ENCODE measurements at places on chromosomes 1 and 21.

- no peak for DNase-seq
Measured at GRCh38 chr1:212979340-212980122, 29.2 kb downstream of the VASH2 start.

DNA sequence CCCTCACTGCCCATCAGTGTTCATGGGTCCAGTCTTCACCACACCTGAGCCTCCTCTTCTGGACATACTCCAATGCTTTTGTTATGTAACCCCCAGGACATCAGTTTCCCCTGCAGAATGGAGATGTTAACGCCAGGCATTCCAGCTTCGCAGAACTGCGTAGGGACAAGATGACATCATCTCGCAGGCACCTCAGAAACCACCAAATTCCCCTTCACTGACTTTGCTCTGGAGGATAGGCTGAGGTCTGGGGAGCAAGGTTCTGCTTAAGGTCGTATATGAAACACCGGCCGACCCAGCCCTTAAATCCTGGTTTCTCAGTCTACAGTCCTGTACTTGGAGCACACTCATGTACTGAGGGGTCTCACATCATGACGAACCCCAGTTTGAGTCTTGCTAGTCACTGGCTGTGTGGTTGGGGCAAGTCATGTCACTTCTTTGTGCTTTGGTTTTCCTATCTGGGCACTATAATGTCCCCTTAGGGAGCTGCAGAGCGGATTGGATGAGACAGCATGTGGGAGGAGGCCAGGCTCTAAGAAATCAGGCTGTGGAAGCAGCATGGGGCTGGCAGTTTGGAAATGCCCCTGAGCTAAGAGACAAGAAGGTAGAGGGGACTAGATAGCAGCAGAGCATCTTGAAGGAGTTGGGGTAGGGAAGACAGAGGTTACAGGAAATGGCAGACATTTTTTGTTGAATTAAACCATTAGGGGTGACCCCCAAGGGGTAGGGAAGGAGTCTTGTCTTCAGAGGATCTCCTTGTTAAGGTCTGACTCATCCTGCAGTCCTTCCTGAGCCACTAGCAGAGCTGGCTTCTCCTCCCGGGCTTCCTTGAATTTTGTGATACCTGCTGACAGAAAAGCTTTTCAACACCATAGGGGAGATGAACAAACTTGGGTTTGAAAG is 138.3 kb downstream of the FOXD2 start:
- DNase-seq: no peak

DNA sequence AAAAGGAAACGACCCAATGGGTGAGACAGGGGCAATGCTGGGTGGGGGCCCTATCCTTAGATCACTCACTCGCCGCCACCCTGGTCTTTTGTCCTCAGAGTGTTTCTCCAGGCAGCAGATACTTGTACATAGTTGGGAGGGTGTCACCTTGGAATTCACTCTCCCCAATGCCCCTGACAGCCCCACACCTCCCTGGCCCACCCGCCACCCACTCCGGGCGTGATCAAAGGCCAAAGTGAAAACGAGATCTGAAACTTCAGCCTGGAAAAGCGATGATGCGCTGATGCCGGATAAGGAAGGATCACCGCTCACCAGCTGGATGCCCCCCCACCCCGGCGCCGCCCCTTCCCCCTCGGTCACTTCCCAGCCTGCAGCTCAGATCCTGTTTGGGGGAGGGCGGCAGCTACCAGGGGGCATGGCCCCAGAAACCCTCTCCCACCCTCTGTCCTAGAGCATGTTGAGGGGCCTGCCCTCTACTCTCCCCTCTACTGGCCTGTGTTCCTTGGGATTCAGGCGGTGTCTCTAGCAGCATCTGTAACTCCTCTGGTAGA is 33.6 kb upstream of the CASZ1 start:
- no peak for DNase-seq

DNA sequence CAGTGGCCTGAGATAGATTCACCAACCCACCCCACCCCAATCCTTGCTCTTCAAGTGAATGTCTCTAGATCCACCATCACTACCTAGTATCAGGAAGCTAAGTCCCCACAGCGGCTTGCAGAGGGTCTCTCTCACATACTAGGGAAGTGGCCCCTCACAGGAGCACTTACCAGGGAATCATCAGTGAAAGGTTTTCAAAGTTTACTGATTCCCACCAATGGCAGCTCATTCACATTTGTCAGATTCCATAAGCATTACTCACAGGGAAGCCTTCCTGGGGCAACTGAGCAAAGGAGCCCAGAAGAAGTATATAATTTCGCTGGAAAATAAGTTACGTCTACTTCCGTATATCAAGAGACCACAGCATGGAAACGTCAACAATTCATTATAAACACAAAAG is 120.8 kb downstream of the GREM2 start:
- no peak for DNase-seq

DNA sequence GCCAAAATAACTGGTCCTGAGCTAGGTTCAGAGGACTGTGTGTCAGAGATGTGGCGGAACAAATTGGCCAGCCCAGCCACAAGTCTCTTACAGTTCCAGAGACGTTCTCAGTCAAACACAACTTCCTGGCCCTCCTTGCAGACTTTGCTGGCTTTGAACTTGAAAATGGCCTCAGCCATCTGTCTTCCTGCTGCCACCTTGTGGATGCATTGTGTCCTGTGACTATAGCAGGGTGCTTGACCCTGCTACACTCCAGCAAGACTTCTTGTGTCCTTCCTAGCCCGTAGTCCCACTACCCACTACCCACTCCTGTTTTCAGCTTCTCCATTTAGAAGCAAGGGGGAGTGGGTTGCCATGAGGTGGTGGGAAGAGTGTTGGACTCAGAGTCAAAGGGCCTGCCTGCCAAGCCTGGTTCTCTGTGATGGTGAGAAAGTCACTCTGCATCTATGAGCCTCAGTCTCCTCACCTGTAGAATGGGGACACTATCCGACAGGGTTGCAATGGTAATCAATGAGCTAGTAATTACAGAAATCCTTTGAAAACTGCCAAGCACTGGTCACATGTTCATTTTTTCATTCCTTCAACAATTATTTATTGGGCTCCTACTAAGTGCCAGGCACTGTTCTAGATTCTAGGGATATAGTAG is 109.9 kb downstream of the IGSF21 start:
- DNase-seq: no peak

- DNase-seq: no peak
Measured at GRCh38 chr1:225258811-225259210, 169.0 kb downstream of the LBR start.

- DNase-seq: no peak
Measured at GRCh38 chr1:195768936-195769335, 839.3 kb downstream of the KCNT2 start.

DNA sequence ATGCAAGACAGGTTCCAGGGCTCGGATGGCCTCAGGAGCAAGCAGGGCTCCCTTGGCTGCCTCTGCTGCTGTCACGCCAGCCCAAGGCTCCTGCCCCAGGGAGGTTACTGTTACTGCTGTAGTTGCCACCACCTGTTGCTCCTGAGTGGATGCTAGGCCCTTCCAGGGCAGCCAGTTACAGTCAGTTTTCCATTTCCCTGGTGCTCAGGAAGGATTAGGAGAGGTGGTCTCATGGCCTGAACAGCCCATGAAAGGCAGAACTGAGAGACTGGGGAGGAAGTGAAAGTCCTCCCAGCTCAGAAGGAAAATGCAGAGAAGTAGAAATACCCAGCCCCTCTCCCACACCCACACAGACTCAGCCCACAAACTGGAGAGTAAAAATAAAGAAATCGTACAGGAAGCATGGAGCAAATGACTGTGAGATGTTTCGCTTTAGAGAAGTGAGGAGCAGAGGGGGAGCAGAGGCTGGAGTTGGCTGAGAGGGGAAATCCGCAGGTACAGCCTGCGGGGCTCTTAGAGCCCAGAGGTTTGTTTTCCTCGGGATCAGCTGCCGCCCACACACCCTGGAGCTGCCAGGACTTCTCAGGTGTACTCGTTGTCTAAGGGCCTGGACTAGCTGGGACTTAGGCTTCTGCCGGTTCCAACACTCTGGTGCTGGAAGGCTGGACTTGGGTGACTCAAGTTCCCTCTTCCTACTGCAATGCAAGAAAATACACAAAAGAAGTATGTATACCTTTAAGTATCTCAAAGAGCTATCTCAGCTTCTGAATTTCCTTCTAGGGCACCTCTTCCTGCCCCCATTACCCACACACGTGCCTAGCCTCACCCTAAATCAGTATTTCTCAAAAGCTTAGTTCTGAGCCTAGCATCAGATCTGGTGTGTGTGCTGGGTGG is 2.3 kb downstream of the IL6R start:
- DNase-seq: peak; percentile 48

DNA sequence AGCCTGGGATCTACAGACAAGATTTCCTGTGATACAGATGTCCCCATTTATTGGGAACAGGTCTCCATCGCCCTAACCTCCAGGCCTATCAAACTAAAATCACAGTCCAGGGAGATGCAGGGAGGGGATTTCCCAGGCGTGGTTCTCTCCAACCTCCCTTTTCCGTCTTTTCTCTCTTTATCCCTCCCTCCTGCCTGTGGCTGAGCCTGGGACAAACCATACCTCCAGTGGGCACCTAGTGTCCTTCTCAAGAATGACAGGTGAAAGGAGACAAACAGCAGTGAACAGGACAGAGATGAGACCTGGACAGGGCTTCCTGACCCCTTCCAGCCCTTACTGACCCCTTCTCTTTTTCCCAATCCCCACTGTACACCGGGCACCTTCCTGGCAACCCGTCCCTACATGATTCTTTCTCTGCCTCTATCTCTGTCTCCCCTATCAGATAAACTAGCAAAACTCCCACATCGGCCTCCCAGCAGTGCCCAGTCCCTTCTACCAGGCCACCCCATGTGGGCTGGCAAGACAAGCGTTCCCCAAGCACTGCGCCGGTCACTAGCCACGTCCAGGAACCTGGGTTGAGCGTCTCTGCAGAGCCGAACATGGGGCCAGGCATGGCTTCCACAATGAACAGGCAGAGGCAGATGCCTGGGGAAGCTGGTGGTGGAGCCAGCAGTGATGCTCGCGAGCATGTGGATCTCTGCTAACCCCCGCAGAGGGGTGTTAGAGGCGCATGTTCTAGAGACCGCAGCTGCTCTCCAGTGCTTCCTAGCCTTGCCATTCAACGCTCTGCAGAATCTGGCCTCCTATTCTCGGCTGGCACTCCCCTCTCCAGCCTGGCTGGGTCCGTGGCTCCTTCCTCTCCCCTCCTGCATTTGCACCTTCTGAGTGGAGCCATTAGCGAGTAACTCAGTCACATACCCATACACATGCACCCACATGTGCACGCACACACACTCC is 54.7 kb downstream of the ELK4 start:
- no peak for DNase-seq

DNA sequence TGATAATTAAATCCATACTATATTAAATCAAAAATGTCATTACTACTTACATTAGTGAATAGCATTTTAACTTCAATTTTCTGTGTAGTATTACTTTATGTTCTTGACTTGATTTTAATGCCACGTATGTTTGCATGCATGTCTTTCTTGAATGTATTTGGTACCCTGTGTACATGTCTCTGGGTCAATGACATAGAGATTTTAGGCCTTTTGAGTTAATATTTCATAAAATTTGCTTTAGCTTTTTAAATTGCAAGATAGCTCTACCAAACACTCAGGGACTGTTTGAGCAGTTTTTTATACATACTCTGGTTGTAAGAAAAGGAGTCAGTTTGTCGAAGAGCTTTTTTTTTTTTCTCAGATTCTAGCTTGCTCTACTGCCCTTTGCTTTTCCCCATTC is 1.5 kb downstream of the MLLT11 start:
- no peak for DNase-seq

- DNase-seq: no peak
Measured at GRCh38 chr21:27315373-27315772, 348.5 kb upstream of the ADAMTS5 start.

DNA sequence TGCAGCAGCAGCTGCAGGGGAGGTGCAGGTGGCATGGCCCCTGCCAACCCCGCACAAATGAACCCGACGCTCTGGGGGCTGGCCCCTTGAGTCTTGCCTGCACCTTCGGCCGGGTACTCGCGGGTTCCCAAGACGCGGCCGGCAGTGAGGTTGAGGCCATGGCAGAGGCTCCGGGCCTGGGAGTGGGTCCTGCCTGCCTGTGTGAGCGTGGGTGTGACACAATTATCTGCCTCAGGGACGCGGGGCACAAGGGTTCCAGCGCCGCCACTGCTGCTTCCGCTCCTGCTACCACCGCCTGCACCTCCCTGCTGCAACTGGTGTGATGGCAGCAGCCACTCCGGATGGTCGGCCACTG is 20.9 kb upstream of the TGFB2 start:
- DNase-seq: no peak

DNA sequence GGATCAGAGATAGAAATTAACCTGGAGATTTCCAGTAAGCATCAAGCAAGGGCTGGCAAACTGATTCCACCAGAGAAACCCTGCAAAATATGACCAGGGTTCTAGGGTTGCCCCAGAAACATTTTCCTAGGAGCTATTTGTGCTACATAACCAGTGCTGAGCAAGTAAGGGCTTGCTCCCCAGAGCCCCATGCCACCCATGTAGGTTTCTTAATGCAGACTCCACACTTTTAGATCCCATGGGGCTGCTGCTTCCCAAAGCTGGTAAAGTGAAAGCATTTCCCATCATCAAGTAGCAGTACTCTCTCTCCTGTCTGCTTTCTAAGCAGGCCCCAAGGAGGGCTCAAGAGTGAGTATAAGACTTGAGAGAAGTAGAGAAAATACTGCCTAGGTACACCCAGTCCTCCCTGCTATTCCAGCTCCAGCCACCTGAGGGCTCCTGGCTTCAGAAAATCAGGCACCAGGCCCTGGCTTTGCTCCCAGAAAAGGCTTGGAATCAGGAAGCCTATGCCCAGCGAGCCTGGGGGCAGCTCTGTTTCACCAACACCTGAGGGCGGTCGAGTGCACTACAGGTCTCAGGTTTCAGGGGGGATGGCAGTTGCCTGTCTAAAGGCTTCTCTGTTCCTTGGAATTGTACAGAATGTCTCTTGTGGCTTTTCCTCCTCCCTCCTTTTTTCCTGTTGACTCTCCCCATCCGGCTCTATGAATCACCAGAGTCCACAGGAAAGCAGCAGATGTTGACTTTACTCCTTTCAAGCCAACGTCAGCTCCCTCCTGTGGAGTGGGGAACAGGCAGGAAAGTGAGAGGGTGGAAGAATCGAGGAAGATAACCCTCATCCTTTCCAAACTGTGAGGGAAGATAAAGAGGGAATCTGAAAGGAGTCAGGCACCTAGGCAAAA is 6.2 kb upstream of the ANKRD35 start:
- peak; percentile 42 for DNase-seq

DNA sequence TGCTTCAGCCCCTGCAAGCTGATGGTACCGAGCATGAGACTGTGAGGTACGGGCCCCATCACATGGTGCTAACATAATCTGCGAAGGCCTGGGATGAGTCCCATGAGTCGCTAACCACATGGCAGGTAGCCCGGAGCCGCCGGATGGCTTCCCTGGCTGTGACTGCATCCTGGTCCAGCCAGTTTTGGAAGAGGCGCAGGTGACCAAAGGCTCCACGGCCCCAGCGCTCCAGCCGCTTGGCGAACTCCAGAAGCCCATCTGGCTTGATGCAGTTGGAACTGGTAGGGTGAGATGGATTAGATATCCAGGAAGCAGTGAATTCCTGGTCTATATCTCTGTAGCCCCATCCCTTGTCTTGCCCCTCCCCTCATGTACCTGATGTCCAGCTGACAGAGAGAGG is 24.6 kb downstream of the LRRC41 start:
- no peak for DNase-seq

Data from stimulated activated CD4-positive, alpha-beta T cell treated with anti-CD3 and anti-CD28 coated beads, Interleukin-12 subunit alpha, Interleukin-12 subunit beta, amount 100 ng/mL, for 4 hours (primary cell).